CD14-positive monocyte (primary cell): ENCODE measurements at places on chromosomes 16 and 17.

- no peak for DNase-seq
Measured at GRCh38 chr17:67672592-67673335, 45.0 kb upstream of the NOL11 start.

DNA sequence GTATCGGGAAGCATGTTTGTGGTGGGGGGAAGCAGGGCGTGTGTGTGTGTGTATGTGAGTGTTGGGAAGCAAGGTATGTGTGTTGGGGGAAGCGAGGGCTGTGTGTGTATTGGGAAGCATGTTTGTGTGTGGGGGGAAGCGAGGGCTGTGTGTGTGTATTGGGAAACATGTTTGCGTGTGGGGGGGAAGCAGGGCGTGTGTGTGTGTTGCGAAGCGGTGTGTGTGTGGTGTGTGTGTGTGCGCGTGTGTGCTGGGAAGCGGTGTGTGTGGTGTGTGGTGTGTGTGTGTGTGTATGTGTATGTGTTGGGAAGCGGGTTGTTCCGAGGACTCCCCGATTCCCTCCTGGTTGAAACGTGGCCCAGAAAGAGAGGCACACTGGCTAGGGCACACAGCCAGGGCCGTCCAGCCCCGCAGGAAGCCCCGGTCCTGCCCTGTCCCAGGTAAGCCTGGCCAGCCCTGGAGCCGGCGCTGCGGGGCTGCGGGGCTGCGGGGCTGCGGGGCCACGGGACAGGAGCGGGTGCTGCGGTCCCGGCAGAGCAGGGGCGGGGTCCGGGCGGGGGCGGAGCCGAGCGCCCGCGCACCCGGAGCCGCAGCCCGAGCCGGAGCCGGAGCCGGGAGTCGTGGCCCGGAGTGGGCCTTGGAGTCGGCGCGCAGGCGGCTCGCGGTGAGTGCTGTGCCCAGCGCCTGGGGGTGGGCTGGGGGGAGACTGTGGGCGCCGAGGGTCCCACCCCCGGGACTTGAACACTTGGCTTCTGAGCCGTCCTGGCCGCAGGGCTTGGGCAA is at the start of gene NOD2:
Gene NOD2 (plus strand): TSS at position 608 of the 783 bp plus-strand sequence. CDS start 5,890 bp downstream, outside the sequence.
- DNase-seq = peak; percentile 48

- no peak for DNase-seq
Measured at GRCh38 chr17:83174362-83175118, 95.1 kb downstream of the METRNL start.

GRCh38 chr17:30091771-30092170 is 24.8 kb upstream of the NSRP1 start:
- DNase-seq = no peak

- DNase-seq = no peak
Measured at GRCh38 chr17:43351691-43352090, 47.1 kb upstream of the ARL4D start.

DNA sequence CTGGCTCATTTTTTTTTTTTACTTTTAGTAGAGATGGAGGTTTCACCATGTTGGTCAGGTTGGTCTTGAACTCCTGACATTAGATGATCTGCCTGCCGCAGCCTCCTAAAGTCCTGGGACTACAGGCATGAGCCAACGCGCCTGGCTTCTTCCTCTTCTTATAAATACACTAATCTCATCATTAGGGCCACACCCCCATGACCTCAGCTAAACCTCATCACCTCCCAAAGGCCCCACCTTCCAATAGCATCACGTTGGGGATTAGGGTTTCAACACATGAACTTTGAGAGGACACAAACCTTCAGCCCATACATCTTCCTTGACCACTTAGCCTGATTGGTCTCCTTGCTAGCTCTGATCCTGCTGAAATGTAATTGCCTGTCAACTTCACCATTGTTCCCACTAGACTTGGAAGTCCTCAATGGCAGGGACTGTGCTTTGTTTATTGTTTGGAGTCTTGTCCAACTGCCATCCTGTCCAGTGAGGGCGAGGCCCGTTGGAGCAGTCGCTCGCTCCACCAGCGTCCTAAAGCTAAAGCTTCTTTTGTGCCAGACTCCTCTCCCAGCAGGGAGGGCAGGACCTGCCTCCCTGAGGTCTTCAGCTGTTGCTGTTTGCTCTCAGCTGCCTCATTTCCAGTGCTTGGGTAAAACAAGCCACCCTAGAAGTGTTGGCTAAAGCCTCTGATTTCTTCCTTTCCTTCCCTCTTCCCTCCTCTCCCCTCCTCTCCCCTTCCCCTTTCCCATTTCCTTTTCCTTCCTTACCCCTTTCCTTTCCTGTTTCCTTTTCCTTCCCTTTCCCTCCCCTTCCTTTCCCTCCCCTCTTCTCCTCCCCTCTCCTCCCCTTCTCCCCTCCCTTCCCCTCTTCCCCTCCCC is 85.3 kb downstream of the HAPSTR1 start:
- DNase-seq = no peak

DNA sequence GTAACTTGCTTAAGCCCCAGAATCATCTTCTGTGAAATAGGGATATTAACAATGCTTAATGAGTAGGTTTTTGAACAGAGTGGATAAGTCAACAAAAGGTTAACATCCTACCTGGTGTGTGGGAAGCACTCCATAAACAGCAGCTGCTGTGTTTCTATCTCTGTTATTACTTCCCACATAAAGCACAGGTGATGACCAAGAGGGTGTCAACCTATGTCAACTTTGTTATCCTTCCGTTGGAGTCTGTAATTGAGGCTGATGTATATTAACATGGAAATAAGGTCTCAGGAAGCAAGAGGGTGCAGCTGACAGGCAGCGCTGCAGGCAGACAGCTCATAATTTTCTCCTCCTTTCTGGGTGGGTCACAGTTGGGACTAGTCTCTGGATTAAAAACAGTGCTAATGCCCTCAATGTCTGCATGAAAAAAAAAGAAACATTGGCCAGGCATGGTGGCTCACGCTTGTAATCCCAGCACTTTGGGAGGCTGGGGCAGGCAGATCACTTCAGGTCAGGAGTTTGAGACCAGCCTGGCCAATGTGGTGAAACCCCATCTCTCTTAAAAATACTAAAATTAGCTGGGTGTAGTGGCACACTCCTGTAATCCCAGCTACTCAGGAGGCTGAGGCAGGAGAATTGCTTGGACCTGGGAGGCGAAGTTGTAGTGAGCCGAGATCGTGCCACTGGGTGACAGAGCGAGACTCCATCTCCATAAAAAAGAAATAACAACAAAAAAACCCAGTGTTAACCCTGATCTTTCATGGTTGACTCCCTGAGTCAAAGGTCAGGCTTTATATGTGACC is 269.6 kb downstream of the SNX29 start:
- DNase-seq = no peak

DNA sequence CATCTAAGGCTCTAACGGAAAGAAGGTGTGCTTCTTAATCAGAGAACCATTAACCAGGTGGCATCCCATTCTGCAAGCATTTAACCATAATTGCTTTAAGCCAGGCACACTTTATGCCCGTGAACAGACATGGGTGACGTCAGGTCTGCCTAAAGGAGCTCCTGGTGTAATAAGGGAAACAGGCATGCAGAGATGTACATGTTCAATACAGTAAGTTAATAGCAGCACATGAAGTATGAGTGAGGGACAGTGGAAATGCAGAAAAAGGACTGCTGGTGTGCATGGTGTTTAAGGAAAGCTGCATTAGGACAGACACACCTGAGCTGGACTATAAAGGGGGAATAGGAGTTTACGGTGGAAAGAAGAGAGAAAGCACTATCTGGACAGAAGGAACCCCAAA is 18.6 kb downstream of the DYNLRB2 start:
- no peak for DNase-seq

GRCh38 chr16:56583351-56584168 is 5.8 kb upstream of the MT3 start:
- no peak for DNase-seq

DNA sequence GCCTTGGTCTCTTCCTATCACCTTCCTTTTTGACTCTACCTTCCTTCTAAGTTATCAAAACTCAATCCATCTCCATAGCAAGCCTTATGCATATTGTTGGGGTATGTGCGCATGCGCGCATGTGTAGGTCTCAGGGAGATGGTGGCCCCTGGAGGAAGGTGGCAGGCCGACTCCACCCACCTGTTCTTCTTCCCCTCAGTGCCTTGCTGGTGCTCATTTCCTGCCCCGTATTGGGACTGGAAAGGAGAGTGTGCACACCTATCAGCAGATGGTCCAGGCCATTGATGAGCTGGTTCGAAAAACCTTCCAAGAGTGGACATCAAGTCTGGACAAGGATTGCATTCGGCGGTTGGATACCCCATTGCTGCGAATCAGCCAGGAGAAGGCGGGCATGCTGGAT is 25.2 kb downstream of the DNAH2 start:
- no peak for DNase-seq

- no peak for DNase-seq
Measured at GRCh38 chr16:86581458-86581857, 3.1 kb downstream of the FOXL1 start.

- DNase-seq = no peak
Measured at GRCh38 chr17:73261952-73262675, 434 bp upstream of the CPSF4L start.

- DNase-seq = no peak
Measured at GRCh38 chr16:69410219-69410990, 14.0 kb upstream of the CYB5B start.

- no peak for DNase-seq
Measured at GRCh38 chr17:82808921-82809905, 30.6 kb downstream of the ZNF750 start.

GRCh38 chr16:55102531-55102930 is 171.9 kb downstream of the IRX5 start:
- no peak for DNase-seq

- no peak for DNase-seq
Measured at GRCh38 chr17:17453088-17453487, 23.7 kb upstream of the MED9 start.

- no peak for DNase-seq
Measured at GRCh38 chr16:87380403-87380802, 3.2 kb downstream of the FBXO31 start.

- no peak for DNase-seq
Measured at GRCh38 chr16:18582902-18583301, 21.0 kb upstream of the NOMO2 start.

- no peak for DNase-seq
Measured at GRCh38 chr16:48003206-48003907, 152.4 kb downstream of the ABCC12 start.

DNA sequence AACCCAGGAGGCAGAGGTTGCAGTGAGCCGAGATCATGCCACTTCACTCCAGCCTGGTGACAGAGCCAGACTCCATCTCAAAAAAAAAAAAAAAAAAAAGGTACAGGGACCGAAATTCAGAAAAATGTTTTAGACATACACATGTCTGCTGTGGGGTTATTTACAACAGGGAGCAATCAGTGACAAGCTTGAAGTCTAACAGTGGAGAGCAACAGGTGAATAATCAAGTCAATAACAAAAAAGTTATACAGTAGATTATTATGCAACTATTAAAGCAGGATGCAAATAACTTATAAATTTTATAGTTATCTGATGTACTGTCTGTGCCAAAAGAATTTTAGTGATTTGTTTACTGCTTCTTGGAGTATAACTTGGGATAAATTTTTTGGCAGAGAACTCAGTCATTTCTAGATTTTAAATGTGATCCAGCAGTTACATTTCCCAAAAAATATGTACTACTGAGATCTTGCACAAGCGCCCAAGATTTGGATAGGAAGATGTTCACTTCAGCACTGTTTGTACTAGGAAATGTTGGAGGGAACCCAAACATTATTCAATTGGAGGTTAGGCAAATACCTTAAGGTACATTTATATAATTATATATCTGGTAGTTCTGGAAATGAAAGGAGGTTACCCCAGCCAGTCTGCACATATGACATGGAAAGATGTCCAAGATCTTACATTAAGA is 34.1 kb downstream of the EEF2K start:
- DNase-seq = no peak

GRCh38 chr17:76667491-76667755 is 23.9 kb upstream of the ST6GALNAC1 start:
- DNase-seq = no peak

DNA sequence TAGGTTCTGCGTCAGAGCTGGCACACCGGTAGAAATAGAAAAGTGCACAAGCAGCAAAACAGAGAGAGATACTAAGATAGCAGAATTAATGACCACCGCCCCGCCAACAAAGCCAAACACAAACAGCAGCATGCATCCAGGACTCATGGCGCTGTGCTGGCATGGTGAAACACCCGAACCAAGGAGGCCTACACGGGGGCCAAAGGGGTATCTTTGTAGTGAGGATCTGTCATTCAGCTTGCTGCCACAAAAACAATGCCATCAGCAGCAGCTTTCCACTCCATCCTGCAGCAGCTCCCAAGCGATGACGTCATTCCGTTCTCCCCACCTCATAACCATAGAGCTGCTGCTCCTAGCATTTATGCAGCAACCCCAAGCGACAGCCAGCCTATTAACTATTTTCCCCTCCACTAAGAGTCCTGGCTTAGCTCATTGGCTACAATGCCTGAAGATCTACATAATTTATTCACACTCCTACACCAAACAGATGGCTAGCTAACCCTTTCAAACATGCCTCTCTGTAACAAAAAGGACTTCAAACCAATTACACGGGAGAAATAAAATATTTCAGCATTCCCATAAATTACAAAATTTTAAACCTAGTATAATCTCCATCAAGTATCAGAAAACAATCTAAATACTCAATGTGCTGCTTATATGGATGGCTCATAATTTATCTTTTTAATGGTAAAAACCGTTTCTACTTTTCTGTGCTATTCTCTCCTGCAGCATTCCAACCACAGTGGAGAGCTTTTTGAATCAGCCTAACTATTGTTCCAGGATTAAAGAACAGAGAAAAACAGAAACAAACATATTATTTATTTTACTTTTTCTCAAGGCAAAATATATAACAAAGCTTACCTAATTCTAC is 73.9 kb downstream of the SPAG9 start:
- no peak for DNase-seq

DNA sequence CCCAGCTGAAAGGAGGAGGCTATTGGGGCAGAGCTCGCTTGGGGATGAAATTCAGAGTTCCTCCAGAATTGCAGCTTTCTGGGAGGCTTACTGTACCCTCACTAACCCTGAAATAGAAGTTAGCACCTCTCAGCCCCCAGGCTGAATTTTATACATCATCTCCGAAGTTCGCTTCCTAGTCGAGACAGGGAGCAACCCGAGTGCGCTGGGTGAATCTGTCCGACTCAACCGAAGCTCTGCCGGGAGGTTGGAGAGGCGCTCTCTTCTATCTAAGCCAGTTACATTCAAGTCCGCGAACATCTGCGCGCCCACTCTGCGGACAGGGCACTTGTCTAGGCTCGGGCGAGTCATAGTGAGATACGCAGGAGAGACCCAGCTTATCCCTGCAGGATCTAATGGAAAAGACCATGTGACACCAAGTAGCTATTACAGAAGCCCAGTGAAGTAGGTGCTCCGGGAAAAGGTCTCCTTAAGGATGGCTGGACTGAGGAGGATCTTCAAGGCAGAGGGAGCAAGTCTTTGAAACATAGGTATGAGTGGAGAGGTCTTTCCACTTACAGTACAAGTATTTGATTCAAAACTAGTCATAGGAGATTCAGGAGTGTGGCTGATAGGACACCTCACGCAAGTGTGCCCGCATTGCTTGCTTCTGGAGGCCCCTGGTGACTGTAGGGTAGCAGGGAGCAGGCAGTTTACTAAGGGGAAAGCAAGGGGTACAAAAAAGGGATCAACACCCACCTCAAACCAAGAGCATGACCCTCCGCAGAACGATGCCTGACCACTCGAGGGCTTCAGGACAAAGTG is 646 bp upstream of the HES7 start:
- DNase-seq = peak; percentile 3
